ENCODE measurements at places on chromosomes 13 and 19.

- DNase-seq = no peak
Measured at GRCh38 chr13:28478127-28478526, 16.8 kb downstream of the FLT1 start.

DNA sequence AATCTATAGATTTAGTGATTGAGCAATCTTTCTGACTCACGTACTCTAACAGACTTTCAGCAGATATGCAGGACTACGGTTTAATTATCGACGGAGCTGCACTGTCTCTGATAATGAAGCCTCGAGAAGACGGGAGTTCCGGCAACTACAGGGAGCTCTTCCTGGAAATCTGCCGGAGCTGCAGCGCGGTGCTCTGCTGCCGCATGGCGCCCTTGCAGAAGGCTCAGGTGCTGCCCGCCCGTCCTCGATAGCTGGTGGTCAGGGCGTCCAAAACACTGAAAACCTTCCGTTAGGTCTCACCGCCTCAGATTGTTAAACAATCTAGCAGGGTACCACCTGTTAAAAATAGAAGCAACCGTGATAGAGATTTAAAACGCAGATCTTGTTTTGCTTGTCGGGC is 113.2 kb upstream of the MCF2L start:
- DNase-seq = no peak

DNA sequence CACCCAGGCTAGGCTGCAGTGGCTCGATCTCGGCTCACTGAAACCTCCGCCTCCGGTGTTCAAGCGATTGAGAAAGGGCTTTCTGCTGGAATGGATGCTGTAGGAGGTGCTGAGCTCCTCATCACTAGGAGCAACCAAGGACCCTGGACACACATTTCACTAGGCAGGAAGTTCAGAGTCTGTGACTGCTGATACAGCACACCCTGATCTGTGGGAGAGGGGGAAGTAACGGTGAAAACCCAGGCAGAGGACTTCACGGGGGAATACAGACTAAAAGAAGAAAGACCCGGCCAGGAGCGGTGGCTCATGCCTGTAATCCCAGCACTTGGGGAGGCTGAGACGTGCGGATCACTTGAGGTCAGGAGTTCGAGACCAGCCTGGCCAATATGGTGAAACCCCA is 11.9 kb upstream of the NOTCH3 start:
- no peak for DNase-seq

DNA sequence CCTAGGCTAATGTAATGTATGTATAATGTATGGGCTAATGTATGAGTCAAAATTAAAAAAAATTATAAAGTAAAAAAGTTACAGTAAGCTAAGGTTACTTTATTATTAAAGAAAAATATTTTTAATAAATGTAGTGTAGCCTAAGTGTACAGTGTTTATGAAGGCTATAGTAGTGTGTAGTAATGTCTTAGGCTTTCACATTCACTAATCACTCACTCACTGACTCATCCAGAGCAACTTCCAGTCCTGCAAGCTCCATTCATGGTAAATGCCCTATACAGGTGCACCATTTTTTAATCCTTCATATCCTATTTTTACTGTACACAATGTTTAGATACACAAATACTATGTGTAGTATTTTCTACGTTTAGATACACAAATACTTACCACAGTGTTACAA is 1.8 kb upstream of the TMEM272 start:
- DNase-seq = no peak

DNA sequence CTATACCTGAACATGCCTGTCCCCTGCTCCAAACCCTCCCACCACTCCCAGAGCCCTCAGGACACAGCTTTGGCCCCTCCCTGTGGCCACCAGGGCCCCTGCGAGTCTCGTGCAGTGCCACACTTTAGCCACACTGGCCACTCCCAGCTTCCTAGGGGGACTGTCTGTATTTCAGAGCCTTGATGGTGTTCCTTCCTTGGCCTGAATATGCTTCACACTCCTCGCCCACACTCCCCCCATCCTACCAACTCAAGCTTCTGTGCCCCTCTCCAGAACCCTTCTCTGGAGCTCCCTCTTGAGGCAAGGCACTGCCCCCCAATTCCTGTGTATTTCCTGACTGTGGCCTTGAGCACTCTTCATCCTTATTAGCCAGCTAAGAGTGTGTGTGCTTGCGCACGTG is 80.2 kb downstream of the DPF1 start:
- DNase-seq = no peak

DNA sequence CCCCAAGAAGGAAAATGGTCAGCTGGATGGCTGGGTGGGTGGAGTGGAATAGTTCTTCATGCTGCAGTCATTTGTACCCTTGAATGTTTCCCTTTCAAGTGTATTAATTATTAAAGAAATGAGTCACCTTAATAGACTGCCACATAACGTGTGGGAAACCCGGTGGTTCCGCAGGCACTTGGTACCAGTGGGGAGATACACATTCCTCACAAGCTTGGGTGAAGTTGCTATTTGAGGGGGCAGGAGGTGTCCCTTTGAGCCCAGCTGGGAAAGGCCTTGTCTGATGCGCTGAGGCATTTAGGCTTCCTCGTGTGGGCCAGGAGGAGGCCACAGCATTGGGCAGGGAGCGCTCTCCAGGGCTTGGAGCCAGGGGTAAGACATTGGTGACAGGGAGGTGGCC is 57.7 kb downstream of the ATP8A2 start:
- no peak for DNase-seq

GRCh38 chr13:97339988-97340749 is 93.8 kb upstream of the RAP2A start:
- no peak for DNase-seq

DNA sequence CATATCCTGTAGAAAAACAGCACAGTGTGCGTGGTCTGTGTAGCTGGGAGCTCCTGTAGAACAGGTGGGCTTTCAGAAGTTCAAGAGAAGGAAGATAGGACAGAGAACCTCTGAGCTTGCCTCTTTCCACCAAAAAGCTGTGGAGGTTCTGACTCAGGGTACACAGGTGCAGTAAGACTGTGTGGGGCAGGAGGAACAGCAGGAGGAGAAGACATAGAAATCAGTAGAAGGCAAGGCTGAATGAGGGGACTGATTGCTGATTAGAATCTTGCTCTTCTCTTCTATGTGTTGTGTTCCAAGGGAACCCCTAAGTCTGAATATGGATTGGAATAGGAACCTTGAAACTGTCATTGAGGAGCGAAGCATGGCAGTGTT is 122.7 kb downstream of the AKAP11 start:
- DNase-seq = no peak

All from activated T-helper 1 cell treated with Interleukin-2 at 50 U/mL for 16 hours (primary cell).